ENCODE measurements at places on chromosomes 3 and 15. TPM values are rescaled to one million over a fixed set of nuclear protein-coding genes. Genes with fewer than 3 reads are reported as not detected.

The SGO1 gene
- total RNA-seq = 22.7 TPM

The APOD gene
- 0.33 TPM for total RNA-seq

The FETUB gene
- not detected for total RNA-seq

The RBP2 gene
- total RNA-seq = not detected

The WWTR1 gene
- total RNA-seq = 49.1 TPM

The REC114 gene
- total RNA-seq = not detected

The SLC30A4 gene
- 5.0 TPM for total RNA-seq

GRCh38 chr3:17554078-17554477, 188.4 kb downstream of the TBC1D5 start:
- DNase-seq = no peak

GRCh38 chr3:46857485-46858341, 5.5 kb downstream of the MYL3 start:
- no peak for DNase-seq

- peak; percentile 26 for DNase-seq
Observed at GRCh38 chr3:142931222-142931621, 32.3 kb downstream of the PAQR9 start.

DNA sequence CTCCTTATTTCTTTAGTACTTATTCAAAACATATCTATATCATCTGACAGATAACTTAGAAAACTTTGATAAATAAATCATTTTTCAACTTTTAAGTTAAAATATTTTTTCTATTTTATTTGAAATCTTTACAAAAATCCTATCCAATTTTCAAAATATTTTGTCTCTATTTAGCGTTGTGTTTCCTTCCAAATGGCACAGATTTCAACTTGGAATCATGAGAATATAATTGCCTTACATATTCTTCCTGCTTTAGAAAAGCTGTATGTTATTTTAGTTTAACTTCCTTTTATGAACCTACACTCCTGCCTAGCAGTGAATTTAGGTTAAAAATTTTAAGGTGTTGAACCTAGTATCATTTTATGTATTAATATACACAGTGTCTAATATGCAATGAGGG, 38.2 kb downstream of the BCHE start:
- no peak for DNase-seq

DNA sequence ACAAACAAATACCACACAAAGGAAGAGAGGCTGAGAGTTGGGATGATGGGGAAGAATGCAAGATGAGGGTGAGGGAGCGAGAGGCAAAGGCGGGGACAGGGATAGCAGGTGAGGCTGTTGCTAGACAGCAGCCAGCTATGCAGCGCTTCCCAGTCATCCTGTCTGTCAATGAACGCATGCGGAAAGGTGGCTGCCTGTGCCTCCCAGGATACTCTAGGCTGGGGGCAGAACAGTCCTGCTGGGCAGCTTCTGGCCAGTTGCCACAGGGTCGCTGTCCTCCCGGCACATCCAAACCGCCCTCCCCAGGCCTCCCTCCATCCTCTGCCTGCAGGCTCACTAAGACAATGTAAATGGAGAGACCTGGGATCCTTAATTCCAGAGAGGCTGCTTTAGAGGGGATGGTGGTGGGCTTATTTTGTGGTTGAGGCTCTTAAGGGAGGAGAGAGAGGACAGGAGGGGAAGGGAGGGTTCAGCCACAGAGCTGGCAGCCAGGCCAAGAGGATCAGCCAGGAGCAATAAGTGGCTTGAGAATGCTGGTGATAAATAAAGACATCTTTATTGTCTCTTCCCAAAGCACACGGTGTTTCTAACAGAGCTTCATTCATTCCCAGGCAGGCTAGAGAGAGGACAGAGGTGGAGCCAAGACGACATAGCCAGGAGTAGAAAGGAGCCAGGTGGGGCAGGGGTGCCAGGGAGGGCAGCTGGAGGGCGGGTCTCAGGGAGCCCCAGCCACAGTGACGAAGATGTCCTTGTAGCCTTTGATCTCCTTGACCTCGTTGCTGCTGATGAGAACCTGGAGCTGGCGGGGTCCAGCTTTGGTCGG, 9.2 kb upstream of the TGM5 start:
- no peak for DNase-seq

GRCh38 chr15:70873232-70874054, 18.8 kb downstream of the THAP10 start:
- no peak for DNase-seq

All from SJCRH30 (cell line).